ENCODE measurements at places on chromosomes 13 and 19. TPM values are rescaled to one million over a fixed set of nuclear protein-coding genes. Genes with fewer than 3 reads are reported as not detected.

PHF11 gene
- 28.2 TPM for total RNA-seq

ZNF677 gene
- total RNA-seq: 21.0 TPM

- DNase-seq: no peak
Measured at GRCh38 chr19:47723581-47723940, 10.3 kb downstream of the EHD2 start.

TUBB4A gene
- not detected for total RNA-seq

DNA sequence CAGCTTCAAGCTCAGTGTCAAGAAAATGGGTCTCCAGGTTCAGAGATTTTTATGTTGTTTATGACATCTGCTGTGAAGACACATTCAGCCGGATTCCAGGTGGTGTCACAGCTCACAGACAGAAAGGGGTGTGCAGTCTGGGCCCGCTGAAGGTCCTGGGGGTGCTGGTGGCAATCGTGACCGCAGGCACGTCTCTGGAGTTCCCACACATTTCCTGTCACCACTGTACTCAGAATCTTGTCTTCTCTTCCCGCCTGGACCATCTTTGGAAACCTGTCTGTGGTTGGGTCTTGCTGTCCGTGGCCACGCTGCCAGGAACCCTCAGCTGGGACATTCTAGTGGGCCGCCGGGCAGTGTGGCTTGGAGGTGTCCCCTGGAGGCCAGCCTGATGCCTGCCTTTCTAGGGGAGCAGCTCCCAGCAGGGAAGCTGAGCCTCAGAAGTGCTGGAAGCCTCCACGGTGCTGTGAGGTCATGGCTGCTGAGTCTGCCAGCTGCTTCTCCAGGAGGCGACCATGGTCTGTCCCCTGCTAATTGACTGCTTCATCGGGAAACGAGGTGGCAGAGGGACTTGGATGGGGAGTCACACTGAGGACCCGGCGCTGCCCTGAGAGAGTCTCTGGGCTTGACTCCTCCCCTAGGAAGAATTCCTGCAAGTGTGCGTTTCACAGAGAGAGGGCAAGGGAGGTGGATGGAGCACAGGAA, 3.7 kb downstream of the TEX29 start:
- no peak for DNase-seq

DNA sequence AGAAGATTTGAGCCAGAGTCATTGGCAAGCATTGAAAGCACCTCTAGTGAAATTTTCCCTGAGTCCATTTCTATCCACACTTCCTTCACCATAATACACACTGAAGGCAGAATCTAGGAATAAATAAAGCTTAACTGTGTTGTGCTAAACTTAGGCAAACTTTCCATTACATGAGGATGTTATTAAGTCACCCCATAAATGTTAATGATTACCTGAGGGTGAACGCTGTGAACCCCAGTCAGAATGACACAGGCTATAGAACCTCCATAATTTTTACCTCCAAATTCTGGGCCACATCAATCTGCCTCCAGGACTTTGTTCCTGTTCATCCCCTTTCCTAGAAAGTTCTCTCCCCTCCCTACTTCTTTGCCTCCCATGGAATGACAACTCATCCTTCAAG, 71.0 kb downstream of the RAP2A start:
- no peak for DNase-seq

DNA sequence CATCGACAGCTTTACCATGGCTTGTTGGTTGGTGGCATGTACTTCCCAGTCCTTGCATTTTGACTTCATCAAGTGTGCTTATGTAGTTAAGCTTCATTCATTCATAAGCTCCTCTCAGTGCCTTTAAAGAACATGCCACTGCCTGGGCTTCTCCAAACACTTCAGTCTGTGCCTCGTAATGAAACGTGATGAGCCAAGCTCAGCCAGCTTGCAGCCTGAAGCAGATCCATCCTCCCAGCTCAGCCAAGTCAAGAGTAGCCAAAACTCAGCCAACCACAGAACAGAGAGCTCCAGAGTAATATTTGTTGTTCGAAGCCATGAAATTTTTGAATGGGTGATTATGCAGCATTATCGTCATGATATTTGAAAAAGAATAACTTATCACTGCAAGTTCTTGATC, 989.7 kb downstream of the EFNB2 start:
- DNase-seq: no peak

ZNF829 gene
- 1.3 TPM for total RNA-seq

DNA sequence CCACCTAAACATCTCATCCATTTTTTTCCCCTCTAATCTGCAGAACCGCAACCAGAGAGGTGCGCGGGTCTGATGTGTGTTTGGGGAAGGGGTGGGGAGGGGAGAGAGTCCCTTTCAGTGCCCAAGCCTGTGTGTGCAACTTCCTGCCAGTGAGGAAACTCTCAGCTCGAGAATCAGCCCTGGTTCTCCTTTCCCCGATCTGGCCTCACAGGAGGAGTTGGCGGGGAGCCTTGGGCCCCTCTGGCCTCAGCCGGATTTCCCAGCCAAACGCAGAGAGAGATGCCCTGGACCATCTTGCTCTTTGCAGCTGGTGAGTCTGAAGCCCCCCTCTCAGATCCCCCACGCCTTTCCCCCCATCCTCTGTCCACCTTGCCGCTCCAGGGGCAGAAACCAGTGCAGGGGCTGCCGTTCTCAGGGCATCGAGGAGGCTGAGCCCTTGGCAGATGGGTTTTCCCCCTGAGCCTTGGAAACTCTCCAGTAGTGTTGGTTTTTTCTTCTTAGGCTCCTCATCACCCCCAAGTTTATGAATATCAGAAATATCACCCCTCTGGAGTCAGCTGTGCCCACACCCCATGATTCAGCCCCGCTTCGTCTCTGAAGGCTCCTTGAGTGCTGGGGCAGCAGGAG, at the start of gene C19orf38:
C19orf38 (plus strand) TSS at position 186 of the 627 bp plus-strand sequence; CDS start at position 280, 94 bp downstream.
- DNase-seq: no peak

DNA sequence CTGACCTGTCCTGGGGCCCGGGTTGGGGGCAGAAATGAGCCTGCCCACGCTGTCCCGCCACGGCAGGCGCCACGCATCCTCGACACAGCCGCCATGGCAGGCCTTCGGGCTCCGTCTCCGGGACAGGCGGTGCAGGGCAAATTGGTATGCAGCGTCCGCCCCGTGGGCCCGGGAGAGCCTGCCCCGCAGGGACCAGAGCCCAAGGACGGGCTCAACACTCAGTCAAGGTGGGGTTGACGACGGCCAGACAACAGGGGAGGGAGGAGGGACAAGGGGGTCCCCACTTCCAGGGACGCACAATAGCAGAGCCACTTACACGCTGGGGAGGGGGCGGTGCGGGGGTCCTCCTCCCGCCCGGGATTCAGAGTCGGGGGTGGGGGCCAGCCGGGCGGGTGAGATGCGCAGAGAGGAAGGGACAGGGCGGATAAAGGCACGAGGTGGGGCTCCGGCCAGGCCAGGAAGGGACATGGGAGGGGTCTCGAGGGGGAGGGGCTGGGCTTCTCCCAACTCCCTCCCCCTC, 1.2 kb downstream of the CTXN1 start:
- DNase-seq: no peak

GRCh38 chr19:42480335-42481095, 37.8 kb upstream of the CXCL17 start:
- DNase-seq: no peak

DNA sequence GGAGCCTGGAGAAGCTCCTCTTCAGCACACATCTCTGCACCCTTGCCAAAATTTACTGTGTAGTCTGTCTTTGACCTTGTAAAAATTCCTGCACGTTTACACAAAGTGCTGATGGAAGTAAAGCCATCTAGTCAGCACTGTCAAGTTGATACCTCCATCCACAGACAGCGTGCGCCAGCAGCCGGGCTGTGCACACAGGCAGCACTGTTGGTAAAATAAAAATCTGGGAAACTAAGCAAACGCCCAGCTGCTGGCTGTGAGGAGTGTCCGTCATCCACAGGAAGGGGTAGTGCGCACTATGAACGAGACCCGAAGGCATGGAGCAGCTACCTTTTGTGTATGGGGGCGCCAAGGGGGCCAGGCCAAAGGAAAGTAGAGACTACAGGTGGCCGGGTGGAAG, 17.4 kb upstream of the SIGLEC11 start:
- no peak for DNase-seq

GPR32 gene
- not detected for total RNA-seq
